Astrocyte (in vitro differentiated cells and primary cell): ENCODE measurements at places on chromosomes 2 and 18. TPM values are rescaled to one million over a fixed set of nuclear protein-coding genes. Genes with fewer than 3 reads are reported as not detected.

DNA sequence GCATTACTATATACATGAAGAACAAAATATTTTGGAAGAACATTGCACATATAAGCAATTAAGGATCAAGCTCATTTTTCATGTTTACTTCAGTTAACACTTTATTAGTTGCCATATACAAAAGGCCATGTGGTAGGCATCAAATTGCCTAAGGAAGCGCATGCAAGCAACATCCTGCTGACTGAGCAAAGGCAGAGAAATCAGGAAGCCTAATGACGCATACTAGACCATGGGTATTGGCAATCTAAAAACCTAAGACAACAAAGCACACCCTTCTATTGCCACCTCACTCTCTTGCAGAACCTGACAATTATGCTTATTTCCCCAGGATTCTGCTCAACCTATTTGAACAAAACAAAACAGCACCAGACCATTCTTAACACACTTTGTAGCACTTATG, 171.9 kb downstream of the STK39 start:
- no peak for DNase-seq

GRCh38 chr18:75024871-75025270, 184.1 kb downstream of the PTGR3 start:
- DNase-seq = no peak

DNA sequence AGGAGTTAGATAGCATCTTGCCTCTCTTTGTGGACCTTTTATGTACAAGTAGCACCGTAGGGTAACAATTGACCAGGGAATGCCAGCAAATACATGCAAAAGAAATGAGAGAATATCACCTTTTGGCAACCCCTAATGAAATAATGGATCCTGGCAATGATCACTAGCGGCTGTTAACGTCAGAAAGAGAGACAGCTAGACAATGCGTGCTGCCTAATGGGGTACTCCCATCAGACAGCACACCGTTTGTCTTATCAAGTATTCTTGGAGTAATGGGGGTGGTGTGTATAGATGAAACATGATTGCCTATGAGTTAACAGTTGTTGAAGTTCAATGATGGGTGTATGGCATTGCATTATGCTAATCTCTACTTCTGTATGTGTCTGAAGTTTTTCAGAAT, 1.6 kb downstream of the ELAC1 start:
- no peak for DNase-seq

Gene SERPINB10
- total RNA-seq = not detected in 2 replicates

Gene CRYBA2
- not detected in 2 replicates for total RNA-seq

DNA sequence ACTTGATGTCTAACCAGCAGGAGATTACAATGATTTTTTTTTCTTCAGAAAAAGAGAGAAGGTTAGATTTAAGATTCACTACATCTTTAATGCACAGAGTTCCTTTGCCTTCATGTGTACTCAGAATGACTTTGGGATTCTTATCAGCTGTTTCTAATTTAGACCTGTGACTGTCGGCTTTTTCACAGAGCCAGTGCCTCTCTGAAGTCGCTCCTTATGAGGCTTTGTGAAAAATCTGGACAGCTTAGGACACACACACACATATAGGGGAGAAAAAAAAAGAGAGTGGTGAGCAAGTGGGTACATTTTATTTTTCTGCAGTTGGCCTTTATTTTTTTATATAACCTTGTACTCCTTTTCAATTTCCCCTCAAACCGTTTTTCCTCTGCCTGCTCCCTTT, 893.1 kb upstream of the CELF4 start:
- DNase-seq = no peak

- no peak for DNase-seq
Measured at GRCh38 chr2:196640031-196640548, 575 bp downstream of the CCDC150 start.

DNA sequence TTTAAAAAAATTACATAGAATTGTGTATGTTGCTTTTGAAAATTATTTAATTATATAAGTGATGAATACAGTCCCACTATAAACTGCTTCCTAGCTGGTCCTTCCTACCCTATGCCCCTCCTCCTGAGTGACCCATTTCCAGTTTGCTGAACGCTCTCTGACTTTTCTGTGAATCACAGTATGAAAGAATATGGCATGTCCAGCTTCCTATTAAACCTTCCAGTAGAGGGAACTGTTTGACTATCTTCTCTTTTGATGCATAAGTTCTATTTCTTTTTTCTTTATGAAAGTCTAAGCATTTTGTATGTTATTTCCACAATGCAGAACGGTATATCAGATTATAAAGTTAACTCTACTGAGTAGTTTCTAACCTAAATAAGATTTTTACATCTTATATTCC, 41.3 kb downstream of the PSMG2 start:
- peak; percentile 50 for DNase-seq

DNA sequence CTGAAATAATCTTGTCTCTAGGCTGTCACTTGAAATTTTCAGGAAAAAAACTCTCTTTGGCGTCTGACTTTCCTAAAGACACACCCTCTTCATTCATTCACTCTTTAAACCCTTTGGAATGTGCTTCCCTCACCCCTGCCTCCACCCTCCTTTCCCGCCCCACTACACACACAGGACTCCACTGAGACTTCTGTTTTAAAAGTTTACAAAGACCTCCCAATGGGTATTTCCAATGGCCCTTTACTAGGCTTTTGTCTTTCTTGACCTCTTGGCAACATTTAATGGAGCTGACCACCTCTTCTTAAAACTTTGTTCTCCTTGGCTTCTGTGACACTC, 96.1 kb downstream of the RBMS1 start:
- DNase-seq = peak; percentile 61

DNA sequence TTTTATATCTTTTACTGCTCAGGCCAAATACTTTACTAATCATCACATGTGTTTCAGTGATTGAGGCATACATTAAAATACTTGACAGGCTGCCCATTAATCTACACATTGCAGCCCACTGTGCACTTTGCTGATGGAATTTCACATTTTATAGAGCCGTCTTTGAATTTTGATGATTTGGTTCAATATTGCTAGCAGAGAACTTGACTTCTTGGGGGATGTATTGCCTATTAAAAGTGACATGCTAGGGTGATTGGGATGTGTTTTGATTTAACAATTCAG, 1291.0 kb upstream of the GYPC start:
- no peak for DNase-seq

GRCh38 chr2:25586726-25587144, 86.6 kb downstream of the DTNB start:
- peak; percentile 18 for DNase-seq

DNA sequence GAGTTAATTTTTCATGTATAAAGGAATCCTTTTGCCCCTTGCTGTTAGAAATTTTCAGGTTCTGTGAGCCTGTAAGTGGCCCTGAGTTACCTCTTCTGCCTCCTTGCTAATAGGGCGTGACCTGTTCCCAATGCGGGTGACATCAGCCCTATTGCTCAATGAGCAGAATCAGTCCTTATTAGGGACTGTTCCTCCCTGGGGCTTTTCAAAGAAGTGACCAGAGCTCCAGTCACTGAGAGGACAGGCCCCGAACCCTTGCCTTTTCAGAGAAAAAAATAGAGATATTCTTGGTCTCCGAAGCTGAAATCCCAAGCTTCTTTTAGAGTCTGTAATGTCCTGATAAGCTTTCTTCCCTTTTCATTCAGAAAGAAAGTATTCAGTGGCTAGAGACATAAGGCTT, 8.2 kb upstream of the APOB start:
- DNase-seq = no peak

Gene BMP10
- not detected in 2 replicates for total RNA-seq

DNA sequence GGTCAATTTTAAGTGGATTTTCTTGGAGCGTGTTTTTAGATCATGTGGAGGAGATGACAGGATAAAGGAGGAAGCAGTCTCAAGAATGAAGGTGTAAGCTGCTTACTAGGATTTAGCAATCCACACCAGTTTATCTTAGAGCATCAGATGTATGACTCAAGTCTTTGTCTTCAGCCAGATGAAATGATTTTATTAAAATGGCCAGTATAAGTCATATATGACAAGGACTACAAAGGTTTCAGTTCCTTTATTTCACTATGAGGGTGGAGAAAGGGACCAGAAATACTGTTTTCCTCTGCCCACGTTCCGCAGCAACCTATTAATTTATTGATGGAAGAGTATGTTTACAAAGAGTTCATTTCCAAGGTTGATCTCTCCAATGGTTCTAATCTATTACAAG, 970.5 kb upstream of the SLC39A10 start:
- no peak for DNase-seq

- DNase-seq = no peak
Measured at GRCh38 chr2:107137706-107138105, 251.7 kb upstream of the ST6GAL2 start.

GRCh38 chr2:6999211-6999877, 82.1 kb downstream of the RNF144A start:
- DNase-seq = no peak

Gene LYG2
- total RNA-seq = not detected in 2 replicates

GRCh38 chr2:85971366-85971765, 82.6 kb upstream of the ST3GAL5 start:
- DNase-seq = peak; percentile 61

DNA sequence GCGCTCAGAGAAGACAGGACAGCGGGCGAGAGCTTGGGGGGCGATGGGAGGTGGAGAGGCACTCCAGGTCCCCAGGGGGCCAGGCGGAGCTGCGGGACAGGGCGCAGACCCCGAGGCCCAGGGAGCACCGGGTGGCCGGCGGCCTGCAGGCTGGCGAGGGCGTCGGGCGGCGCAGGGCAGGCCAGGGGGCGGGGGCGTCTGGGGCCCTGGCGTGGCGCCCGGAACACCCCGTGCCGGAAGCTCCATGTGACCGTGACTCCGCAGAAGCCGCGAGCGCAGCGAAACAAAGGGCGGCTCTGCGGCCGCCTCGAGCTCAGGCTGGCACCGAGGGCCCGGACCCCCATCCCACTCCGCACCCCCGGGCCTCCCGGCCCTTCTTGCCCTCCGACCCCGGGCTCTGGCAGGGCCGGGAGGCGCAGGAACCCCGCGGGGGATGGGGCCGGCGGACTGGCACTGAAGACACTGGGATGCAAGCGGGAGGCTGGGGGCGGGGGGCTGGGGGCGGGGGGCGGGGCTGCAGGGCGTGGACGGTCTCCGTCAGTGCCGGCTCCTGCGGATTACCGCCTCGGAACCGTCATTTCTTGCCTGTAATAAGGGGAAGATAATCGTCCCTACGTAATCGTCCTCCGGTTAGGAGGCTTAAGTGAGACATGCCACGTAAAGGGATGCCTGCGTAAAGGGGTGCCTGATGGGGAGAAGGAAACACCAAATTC, 19.1 kb downstream of the SH2D6 start:
- peak; percentile 79 for DNase-seq

DNA sequence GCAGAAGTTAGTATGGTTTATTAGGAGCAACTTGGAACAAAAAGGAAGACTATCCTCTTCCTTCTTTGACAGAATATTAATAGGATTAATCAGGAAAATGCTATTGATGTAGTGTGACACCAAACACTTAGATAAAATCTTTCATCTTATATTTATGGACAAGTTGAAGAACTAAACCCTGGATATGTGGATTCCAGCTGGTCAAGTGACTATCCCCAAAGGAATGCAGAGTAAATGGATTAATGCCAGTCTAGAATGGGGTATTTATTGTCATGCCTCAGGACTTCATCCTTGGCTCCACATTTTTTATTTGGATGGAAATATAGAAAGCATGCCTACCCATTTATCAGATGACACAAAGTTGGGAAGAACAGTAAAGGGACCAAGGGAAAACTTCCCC, 124.0 kb upstream of the TTC39C start:
- DNase-seq = peak; percentile 71

DNA sequence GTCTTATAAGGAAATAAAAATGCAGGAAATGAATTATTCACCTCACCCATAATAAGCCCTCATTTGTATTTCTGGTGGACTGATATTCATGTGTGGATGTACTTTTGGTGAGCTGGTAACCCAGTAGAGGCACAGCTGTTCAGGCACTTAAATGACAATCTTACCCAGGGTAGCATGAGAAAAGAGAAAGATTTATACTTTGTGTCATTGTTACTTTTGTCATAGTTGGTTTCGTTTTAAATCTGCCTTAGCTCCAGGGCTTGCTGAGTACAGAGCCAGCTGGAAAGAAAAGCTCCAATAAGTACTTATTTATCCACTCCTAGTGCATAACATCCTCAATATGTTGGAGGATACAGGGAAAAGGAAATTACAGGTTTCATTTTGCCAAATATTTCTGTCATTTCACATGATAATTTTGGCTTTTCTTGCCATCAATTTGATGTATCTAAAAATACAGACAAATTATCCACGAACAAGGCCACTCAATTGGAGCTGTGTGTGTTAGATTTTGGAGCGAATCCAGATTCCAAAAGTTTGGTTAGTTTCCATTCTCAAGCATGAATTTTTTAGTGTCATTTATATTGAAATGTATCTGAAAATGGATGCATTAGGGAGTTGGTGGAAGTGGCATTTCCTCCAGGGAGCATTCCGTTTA, 1276.1 kb upstream of the FAM98A start:
- DNase-seq = no peak

Gene FBXO41
- total RNA-seq = 10.1 and 10.9 TPM in 2 replicates

Gene RAB6C
- total RNA-seq = 0.09 and 0.14 TPM in 2 replicates

DNA sequence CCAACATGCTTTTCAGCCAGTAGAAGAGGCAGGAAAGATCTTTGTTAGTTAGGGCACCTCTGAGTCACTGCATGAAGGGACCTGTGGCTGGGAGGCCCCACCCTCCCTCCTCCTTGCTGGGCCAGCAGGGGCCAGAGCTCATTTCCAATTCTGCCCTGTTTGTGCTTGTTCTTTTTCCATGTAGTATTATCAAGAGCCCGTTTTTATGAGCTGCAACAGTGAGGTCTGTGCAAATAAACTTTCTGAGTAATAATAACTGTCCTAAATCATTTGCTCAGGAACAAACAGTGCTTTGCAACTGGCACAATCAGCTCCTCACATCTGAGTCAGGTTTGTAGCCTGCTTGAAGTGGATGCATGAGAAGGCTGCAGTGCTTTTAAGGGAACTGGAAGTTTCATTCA, 128.0 kb downstream of the ARL4C start:
- peak; percentile 23 for DNase-seq

DNA sequence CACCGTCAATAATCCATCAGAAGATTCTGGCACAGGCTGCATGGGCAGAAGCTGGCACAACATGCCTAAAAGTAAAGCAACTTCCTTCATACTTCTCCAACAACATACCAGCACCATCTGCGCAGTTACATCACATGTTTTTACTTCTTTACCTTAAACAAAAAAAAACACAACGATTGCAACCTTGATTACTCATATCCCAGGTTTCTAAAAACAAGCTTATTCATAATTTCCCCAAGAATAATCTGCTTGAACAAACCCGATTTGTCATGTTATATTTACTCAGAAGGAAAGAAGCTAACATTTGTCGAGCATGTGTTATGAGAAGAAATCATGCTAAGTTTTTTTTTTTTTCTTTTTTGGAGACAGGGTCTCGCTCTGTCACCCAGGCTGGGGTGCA, 54.7 kb downstream of the THADA start:
- no peak for DNase-seq

- DNase-seq = peak; percentile 79
Measured at GRCh38 chr2:162197069-162197825, 45.2 kb upstream of the GCG start.

- no peak for DNase-seq
Measured at GRCh38 chr2:35228584-35228983, 1127.0 kb upstream of the CRIM1 start.

- no peak for DNase-seq
Measured at GRCh38 chr2:204794624-204795023, 249.3 kb downstream of the PARD3B start.
